Hypothalamus (tissue), 51 donors: ENCODE measurements at places on chromosomes 11 and 22.

GRCh38 chr11:122731500-122731913, 76.0 kb downstream of the UBASH3B start:
- DNase-seq = no peak

DNA sequence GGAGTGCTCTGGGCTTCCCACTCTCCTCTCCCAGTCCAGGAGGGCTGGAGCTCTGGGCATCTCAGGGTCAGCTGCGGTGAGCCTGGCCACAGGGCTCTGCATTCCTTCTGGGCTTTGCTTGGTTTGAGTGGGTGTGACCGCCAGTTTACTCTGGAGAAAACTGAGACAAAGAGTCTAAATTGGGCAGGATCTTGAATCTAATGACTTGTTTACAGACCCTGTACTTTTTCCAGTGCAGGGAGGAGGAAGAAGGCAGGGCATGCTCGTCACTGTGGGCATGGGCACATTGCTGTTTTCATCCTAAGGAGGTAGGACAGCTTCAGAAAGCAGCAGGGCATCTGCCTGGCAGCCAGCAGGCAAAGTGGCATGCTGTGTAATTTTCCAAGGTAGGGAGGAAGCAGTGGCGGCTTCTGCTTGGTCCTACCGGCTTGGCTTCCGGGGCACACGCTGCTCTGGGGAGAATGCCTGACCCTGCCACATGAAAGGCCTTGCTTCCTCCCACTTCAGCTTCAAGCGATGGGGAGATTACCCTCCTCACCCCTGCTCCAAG, 22.9 kb downstream of the FLI1 start:
- no peak for DNase-seq

GRCh38 chr11:12070446-12071267, 39.7 kb upstream of the MICAL2 start:
- no peak for DNase-seq

- no peak for DNase-seq
Measured at GRCh38 chr11:12083380-12083779, 27.0 kb upstream of the MICAL2 start.

DNA sequence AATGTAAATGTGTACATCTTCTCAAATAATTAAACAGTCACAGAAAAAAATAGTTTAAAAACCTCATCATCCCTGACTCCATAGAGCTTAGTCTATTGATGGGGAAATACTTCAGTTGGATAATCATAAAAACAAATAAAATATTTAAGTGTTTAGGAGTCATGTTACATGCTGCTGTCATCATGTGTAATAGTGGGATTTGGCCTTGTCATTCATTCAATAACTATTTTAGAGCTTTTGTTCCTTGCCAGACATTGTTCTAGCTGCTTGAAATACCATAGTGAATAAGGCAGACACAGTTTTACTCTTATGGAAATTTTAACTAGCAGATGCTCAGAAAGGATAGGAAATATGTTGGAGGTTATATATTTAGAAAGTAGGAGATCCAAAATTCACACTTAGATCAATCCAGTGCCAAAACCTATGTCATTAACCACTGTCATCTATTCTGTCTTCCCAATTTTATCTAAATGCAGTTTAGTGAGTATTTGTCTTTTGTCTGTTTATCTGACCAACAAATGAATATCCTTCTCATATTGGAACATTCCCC, 324.7 kb downstream of the CASP12 start:
- no peak for DNase-seq

DNA sequence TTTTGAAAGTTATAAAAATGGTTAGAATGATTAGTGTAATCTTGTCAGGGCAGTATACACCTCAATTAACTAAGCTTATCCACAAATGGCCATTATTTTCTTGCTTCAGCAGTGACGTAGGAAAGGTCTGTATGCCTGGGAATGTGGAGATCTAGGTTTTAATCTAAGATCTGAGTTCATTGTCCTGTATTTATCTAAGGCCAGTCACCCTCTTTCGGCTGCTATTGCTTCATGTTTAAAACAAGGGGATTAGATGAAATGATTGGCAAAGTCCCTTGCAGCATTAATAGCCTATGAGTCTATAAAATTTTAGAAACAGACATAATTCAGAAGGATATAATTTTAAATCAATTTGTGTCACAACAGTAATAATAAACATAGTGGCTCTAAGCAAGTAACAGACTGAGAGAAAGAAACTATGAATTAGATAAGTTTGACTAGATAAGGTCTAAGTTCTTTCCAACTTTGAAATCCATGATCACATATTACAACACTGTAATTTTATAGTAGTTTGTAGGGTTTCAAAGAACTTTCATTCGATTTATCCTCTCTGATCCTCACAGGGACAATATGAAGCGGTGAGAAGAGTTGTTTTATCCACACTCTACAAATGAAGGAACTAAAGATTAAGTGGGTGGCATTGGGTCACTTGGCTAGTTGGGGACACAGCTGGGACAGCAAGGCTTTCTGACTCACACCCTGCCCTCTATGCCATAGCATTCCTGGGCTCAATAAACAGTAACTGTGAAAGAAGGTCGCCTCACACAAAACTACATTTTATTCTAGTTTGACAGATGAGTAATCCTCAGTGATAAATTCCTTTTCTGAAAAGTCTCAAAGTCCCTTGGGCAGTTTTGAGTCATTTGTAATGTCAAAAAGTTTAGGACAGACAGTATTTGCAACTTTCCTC, 60.6 kb upstream of the RDX start:
- no peak for DNase-seq

DNA sequence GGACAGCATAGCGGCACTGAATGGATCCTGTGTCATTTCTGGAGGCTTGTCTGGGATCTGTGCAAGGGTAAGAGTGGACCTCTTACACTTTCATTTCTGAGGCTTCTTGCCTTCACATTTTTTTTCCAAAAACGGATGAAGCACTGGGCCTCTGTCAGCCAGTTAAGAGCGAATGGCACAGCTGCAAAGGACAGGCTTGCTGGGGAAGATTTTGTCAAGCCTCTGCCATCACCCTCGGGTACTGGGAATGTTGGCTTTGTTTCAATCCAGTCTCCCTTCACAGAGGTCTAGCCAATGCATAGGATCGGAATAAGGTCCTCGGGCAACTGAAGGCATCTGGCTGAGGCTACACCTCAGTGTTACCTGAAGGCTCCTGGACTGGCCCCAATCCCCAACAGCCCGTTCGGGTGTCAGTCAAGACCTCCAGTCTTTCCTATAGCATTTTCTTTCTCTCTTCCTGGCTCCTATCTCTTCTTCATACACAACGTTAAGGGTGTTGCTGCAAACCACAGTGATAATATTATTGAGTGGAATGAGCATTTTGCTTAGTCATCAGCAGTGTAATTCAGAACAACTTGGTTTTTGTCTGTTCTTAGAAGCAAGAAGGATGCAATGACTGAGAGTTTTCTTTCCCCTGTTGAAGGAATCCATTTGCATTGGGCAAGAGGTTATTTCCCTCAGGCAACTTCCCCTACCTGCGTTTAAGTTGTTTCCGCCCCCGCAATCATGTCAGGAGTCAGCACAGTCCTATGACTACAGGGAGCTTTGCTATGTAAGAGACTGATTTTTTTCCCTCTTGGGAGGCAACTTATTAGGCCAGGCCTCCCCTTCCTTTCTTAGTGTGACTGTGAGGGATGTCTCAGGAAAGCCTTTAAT, 22.8 kb downstream of the NPAT start:
- DNase-seq = no peak

GRCh38 chr11:101996111-101996510, 51.1 kb upstream of the CFAP300 start:
- DNase-seq = no peak

DNA sequence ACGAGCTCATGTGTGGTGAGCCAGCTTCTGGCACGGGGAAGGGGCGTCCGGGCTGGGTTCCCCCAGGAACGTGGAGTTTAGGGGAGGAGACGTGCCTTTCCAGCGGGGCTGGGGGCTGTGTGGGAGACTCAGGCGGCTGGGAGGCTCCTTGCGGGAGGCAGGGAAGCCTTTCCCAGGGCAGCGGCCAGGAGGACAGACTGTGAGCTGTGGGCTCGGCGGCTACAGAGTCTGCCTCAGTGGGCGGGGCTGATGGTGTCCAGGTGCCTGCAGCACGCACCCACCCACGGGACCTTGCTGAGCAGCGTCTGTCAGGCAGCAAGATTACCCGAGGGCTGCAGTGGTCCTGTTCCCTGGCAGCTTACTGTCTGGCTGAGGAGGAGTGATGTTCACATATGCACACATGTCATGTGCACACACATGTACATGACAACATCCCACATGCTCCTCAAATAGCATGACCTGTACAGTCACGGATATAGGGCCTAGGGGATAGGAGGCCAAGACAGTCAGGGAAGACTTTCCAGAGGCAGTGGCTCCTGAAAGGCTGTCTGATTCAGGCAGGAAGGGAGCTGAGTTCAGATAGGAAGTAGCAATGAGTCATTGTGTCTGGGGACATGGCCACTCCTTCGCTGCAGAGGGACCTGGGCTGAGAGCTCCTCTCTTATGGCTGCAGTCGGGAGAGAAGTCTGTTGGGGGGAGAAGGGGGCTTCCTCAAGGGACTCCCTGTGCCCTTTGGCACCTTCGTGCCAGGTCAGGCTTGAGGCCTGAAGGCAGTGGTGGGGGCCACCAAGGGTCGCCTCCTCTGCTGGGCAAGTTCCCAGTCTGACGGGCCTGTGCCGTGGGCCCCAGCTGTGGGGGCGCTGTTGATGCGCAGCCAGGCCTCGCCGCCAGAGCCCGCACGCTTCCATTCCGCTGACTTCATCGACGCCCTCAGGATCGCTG, 23.3 kb upstream of the PPP6R3 start:
- no peak for DNase-seq

- DNase-seq = no peak
Measured at GRCh38 chr11:120945042-120945441, 78.9 kb upstream of the TBCEL start.

- DNase-seq = no peak
Measured at GRCh38 chr11:94897330-94897768, 76.0 kb downstream of the CWC15 start.

DNA sequence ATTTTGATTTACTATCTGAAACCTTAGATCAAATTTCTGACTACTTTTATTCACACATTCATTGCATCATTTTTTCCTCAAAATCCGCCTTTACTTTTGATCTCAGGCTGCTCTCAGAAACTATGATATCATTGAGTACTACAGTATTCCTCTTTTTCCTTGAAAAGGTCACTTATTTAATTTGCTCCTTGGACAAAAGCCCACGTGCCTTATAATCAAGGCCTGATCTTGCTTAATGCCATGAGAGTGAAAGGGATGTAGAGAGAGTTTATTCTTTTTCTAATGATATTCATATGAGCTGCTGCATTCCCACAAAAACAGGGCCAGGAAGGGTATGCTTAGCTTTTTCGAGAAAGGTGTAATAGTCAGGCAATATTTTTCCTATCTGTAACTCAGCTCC, 327.0 kb downstream of the ETS1 start:
- no peak for DNase-seq

GRCh38 chr11:59028105-59028504, 58.0 kb upstream of the GLYATL1B start:
- DNase-seq = no peak

DNA sequence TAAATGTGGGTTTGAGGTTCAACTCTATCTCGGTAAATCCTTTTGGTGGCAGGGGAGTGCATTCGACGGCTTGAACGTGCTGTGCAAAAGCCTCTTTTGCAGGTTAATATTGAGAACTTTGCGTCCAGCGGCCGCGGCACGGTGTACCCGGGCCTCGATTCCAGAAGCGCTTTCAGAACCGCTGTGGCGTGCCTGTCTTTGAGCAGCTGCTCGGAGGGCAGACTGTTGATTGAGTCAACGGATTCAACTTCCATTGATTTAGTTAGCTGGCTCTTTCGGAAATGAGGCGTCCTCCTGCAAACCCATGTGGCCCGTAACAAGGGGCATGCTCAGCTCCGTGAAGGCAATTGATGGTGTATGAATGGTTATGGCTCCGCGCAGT, 1247.8 kb downstream of the BRD1 start:
- no peak for DNase-seq

DNA sequence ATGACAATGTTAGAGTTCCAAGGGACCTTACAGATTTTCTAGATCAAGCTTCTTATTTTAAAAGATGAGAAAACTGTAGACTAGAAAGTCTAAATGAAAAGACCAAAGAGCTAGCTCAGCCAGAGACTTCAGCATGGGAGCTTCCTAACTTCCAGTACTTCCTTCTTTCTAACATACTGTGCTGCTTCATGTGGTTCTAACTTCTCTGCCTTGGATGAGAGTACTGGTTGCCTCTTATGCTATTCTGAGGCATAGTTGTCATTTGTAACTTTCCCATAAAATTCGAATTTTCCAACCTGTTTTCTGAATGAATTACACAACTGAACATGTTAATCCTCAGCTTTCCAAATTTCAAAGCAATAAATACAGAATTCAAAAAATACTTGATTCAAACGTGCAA, 1.8 kb downstream of the MTMR2 start:
- no peak for DNase-seq

DNA sequence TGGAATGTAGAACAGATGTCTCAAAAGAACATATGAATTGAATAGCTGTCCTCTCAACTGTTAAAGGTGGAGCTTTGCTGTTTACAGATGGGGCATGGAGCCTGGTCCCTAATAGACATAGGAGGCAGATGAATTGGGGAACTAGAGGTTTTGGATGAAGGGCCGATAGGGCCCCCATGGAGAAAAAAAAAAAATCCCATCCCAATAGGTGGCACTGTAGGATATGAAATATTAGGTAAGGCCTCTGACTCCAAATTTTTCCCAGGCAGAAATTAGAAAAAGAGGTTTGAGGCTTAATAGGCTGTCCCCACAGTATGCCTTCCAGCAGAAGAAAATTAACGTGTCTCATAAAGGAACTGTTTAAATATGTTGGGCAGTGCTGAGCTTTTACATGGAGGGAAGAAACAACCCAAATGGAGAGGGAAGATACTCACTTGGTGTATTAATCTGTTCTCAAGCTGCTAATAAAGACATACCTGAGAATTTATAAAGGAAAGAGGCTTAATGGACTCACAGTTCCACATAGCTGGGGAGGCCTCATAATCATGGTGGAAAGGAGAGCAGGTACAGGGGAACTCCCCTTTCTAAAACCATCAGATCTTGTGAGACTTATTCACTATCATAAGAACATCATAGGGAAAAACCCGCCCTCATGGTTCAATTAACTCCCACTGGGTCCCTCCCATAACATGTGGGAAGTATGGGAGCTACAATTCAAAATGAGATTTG, 30.1 kb upstream of the TMEM45B start:
- DNase-seq = no peak

- DNase-seq = no peak
Measured at GRCh38 chr11:75733431-75734107, 15.9 kb downstream of the MOGAT2 start.

DNA sequence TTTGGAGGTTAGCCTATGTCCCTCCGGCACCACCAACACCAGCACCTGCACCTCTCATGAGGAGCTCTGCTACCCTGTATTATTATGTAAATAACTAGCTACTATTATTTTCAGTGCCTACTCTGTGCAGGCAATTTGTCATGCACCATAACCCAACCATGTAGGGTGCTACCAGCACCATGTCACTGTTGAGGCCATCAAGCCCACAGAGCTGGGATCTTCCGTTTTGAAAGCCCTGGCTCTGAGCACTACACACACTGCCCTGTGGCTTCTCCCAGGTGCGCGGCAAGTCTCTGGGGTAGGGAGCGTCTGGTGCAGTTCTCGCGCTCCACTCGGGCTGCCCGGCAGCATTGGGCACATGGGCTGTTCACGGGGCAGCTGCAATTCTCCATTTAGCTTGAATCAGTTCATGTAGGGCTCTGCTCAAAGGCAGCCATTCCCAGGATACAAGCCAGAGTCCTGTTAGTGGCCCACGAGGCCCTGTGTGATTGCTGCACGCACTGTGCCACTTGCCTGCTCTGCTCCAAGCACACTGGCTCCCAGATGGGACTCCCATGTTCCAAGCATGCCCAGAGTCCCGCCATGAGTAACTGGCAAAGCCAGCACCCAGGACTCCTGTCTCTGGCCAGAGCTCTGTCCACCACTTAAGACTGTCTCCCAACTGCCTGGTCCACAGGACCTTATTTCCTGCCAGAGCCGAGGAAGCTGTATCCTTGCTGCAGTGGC, 42.5 kb upstream of the CDON start:
- no peak for DNase-seq
